ENCODE measurements at places on chromosomes 2 and 18. TPM values are rescaled to one million over a fixed set of nuclear protein-coding genes. Genes with fewer than 3 reads are reported as not detected.

GRCh38 chr2:137249463-137250130 is 484.3 kb downstream of the THSD7B start:
- no peak for DNase-seq

DNA sequence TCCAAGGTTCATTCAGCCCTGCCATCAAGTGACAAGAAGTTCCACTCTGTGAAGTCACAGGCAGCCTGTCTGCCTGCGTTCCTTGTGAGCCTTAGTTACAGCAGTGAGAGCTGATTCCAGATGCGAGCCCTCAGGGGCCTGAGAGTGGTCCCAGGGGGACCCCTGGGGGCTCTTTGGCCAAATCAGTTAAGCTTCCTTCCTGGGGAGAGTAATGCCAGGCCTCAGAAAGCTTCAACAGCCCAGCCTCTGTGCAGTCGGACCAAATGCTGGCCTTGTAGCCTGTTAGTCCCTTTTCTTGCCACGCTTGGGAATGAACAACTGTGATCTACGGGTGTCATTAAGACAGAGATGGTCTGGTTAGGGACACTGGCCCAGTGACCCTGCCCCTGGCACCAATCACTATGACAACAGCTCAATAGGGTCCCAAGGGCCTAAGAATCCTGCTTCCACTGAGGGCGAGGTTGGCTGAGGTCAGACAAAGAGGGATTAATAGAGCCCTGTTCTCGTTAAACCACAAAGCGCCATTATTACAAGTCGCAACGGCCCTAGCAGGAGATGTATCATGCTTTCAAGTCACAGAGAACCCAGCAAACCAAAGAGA is 50.9 kb downstream of the HS1BP3 start:
- no peak for DNase-seq

GRCh38 chr2:136375017-136375901 is 257.3 kb upstream of the CXCR4 start:
- no peak for DNase-seq

Gene SPDYA
- total RNA-seq, result 0.34 TPM
